Fibroblast of skin of scalp (primary cell): ENCODE measurements at places on chromosomes 16 and 17.

- DNase-seq = no peak
These were observed 7.2 kb upstream of the CD68 start for GRCh38 chr17:7572338-7572587.

DNA sequence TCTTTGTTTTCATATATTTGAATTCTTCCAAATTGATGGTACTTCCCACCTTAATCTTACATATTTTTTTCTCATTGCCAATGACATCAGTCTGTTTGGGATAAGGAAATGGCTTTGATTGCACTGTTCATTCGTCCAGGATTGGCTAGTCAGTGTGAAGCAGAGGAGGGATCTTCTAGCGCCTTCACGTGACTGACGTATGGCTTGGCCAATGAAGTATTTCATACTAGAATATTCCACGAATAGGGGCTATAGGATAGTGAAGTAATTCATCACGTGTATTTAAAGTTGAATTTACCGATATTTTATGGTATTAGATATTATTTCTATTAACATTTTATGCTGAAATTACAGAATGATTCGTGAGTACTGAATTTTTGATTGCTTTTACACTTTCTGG, 178.7 kb upstream of the ZFHX3 start:
- DNase-seq = no peak

GRCh38 chr17:21019976-21020586, 22.7 kb downstream of the USP22 start:
- peak; percentile 45 for DNase-seq

GRCh38 chr17:44079877-44080821, 9.6 kb downstream of the G6PC3 start:
- no peak for DNase-seq

DNA sequence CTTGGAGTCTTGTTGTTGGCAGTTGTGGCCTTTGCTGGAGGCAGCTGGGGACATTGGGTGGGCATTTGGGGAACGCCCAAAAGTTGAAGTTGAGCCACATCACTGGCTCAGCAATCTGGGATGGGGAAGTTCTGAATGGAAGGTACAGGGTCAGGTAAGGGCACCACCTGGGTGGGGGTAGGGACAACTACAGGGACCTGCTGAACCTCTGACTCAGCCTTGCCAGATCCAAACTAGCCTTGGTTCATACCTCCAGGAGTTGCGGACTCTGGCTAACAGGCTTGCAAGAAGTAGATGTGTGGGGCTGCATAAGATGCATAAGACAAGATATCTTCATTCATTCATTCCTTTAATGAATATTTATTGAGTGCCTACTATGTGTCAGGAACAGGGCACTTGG, 16.0 kb downstream of the FMNL1 start:
- no peak for DNase-seq
